Stimulated activated CD8-positive, alpha-beta memory T cell treated with anti-CD3 and anti-CD28 coated beads, Interleukin-15, amount 100 ng/mL, for 48 hours (primary cell): ENCODE measurements at places on chromosomes 5 and 9.

DNA sequence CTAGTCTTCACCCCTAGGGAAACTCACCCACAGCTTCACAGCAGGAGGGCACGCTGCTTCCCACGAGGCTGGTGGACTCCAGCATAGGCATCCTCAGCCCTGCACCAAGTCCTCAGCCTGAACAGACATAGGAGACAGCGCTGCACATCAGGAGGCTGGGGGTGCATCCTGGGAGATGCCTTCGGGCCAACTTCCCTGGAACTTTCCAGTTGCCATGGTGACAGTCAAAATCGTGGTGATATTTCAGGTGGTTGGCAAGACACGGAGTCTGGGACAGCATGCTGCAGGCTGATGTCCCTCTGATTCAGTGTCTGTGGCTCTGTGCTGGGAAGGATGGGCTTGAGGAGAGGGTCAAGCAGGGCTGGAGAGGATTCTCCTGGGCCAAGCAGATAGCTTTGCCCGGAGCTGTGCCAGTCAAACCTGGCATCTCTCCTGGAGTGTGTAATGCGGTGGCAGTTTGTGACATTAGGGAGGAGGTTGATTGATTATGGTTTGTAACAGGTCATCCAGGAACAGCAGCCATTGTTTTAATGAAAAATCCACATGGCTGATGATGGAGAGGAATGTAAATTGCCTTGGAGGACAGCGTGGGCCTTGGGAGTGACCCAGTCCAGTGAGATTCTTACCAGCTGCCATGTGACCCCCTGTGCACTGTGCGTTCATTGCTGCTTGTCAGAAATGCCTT, 35.6 kb upstream of the SEMA4D start:
- DNase-seq: no peak

- DNase-seq: no peak
These were observed 61.8 kb downstream of the C6 start for GRCh38 chr5:41151564-41151963.

- no peak for DNase-seq
These were observed 22.7 kb downstream of the TEK start for GRCh38 chr9:27131731-27132130.

GRCh38 chr9:4987961-4988421, 2.9 kb downstream of the JAK2 start:
- no peak for DNase-seq

DNA sequence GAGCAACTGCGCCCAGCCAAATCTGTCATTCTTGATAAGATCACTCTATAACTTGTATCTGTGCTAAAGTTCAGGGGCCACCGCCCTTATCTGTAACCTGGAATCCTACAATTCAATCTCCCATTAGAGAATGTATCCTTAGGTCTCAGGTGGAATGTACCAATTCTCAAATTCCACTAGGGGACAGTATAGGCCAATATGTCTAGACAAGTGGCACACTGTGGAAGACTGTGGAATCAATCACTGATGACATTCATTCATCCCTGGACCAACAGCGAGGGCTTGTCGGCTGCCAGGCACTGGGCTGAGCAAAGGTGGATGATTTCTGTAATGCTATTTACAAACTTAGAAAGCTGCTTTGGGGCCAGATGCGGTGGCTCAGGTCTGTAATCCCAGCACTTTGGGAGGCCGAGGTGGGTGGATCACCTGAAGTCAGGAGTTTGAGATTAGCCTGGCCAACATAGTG, 28.7 kb upstream of the MEGF9 start:
- no peak for DNase-seq

DNA sequence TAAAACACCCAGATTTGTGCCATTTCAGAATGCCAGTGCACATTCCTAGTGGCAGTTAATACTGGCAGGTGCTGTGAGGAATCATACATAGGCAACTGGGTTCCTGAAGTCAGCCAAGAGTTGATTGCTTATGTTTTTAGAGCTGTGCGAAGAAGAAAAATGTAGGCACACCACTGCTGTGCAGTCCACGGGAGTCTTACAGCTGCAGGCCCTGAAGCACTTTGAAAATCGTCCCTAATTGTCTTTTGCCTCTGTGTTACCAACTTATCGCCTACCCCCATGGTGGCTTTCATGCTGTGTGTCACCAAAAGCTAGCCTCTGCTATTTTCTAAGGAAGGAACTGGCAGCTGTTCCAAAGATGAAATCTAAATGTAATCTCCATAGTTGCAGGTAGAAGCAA, 263.9 kb downstream of the ARRDC3 start:
- DNase-seq: no peak

GRCh38 chr9:91415290-91415689, 8.3 kb downstream of the NFIL3 start:
- no peak for DNase-seq

DNA sequence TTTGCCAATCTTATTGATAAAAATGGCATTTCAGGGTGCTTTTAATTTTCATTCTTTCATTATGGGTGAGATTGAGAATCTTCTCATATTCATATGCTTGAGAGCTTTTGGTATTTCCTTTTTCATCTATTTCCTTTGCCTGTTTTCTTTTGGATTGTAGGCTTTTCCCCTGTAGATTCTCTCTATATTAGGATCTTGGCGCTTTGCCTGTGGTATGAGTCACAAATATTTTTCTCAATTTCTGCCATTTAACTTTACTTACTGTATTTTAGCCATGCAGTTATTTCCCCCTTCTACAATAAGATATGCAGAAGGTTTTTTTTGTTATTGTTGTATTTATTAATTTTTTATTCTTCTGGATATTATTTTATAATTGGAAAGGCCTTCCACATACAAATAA, 21.5 kb upstream of the KLF9 start:
- DNase-seq: no peak

DNA sequence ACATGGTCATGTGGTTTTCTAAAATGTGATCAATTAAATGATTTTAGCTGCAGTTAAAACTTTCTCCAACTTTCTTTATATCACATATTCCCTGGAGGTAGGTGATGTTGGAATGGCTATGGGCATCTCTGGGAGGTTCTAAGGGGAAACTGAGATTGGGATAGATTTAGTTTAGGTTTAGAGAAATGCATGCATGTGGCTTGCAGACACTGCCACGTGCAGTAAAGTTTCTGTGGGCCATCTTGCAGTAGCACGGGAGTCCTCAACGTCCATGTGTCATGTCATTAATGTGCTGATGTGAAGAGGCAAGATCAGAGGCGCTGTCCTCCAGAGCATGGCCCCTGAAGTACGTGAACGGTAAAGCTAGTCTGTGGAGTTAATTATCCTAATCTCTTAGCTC, 532.7 kb downstream of the SEMA5A start:
- DNase-seq: no peak

- DNase-seq: no peak
These were observed 13.0 kb downstream of the CXXC5 start for GRCh38 chr5:139660923-139661814.

- no peak for DNase-seq
These were observed 501.7 kb downstream of the ARHGEF28 start for GRCh38 chr5:74127381-74128320.

- no peak for DNase-seq
These were observed 60.7 kb downstream of the NSD1 start for GRCh38 chr5:177194268-177194667.

DNA sequence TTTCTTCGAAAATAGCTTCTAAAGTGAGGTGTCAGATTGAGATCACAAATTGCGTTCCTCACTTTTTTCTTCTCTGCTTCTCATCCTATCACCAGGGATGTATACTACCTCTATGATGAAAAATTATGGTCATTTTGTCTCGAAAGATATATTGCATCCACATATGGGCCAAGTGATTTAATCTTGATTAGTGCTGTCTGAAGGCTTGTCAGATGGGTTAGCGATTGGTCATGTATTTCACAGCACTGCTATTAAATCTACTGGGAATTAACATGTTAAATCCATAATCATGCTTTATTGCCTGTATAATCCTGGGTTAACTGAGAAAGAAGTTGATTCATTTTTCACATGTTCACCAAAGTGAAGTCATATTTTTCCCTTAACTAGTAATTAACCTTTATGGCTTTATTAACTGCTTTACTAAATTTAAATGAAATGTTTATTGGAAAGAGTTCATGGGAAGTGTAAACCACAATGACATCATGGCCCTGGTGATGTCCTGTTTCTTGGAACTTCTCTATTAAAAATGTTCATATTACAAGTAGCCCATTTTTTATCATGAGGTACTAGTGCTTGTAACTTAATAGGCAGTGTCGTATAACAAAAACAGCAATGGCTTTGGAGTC, 193.3 kb downstream of the SMC2 start:
- DNase-seq: no peak

DNA sequence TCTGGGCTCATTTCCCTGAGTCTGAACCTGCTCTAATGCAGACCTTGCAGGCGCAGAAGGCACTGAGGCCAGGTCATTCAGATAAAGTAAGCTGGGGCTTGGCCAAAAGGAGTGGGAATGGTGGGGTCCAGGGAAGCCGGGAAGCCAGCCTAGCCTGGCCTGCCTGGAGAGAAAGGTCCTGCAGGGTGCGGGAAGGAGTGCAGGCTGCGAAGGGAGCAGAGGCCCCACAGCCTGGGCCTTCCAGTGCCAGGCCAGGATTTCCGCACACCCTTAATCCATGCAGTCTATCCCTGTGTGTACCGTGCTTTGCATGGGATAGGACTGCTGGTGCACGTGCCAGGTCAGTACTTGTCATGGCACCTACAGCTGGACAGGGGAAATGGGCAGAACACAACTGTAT, 3.6 kb upstream of the STING1 start:
- DNase-seq: no peak

DNA sequence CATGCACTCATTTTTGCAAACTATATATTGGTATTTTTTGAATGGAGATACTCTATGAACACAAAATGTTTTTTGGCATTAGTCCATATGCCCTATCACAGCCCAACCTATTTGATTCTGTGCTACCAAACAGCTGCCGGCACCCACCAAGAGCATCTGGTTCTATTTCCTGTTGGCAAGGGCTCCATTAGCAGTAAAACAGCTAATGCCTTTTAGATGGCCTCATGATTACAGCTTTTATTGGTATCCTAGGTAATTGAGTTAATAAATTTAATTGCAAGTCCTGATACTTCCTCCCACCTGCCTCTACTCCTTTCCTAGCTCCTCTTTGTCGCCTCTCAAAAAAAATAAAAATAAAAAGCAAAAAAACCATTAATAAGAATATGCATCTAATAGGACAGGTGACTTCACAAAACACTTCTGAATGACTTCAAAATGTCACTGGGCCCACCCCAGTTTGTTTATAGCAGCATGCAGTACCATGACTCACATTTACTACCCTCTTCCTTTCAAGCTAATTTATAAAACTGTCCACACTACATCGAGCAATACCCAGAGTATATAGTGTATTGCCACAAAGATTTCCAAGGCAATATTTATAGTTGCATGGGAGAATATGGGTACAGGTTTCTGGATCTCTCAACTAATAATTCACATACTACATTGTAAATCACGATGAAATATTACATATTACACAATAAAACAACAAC, 620.4 kb downstream of the SLCO4C1 start:
- DNase-seq: no peak

- DNase-seq: no peak
These were observed 98.4 kb downstream of the LIX1 start for GRCh38 chr5:97044052-97044451.

- DNase-seq: no peak
These were observed 92.9 kb downstream of the ANKRD18A start for GRCh38 chr9:38527503-38527902.
